A673 (cell line): ENCODE measurements at places on chromosomes 13 and 19.

DNA sequence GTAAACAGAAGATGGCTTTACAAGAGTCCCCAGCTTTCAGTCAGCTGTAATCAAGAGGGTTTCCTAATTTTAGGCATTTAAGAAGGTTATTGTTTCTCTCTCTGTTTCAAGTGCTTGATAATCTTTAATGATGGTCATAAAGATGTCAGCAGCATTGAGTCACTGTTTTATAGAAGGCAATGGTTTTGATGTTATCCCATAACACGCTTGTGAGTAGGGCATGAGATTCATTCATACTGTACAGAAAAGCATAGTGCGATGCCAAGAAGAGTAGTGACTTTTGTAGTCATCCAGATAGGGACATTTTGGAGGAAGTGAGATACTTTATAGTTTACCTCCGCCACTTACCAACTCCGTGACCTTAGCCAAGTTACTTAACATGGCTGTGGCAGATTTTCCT lies 364.2 kb upstream of the SLC10A2 start:
- no peak for DNase-seq

DNA sequence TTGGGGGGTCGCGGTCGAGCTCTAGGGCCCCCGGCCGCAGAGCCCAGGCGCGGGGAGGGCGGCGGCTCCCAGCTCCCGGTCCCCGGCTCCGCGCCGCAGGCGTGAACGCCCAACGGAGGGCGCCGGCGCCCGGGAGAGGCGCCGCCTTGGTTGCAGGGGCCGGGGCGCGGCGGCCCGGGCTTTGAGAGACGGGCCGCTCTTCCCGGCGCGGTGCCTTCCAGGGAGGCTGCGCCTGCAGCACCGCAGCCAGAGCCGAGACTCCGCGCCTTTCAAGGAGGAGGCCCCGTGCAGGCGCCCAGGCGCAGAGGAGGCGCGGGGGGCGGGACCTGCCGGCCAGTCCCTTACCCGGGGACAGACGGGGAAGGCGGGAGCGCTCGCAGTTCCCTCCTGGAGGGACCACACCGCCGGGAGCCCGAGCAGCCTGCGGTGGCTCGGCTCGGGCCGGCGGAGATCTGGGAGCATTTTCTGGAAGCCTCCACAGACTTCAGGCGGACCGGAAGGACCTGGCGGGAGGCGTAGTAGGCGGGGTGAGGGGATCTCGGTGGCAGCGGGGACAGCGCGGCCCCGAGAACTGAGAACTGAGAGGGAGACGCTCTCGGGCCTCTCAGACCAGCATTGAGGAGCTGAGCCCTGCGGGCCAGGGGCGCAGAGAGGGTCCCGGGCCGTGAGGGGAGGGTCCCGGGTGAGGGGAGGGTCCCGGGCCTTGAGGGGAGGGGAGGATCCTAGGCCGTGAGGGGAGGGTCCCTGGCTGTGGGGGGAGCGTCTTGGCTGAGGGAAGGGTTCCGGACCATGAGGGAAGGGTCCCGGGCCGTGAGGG lies 25.5 kb upstream of the MCF2L start:
- DNase-seq = peak; percentile 56

- no peak for DNase-seq
Measured at GRCh38 chr13:79387853-79388252, 18.2 kb downstream of the RBM26 start.

GRCh38 chr19:51016798-51017683 lies 2.5 kb downstream of the KLK10 start:
- peak; percentile 85 for DNase-seq

DNA sequence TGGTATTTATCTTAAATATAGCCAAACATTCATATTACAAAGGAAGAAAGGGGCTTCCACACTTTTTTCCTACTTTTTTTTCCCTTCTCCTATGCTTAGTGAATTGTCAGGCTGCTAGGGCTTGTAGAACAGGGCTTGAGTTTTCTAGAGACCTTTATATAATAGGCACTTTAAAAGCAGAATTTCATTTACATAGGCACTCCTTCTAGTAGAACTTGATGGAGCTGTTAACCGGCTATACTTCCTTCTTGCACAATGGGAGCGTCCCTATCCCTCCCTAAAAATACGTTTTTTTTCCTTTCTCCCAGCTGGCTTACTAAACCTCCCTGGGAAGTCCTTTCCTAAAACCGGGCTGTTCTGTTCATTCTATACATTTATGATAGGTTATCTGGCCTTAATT lies 1.1 kb downstream of the TRIM13 start:
- DNase-seq = no peak

- DNase-seq = no peak
Measured at GRCh38 chr13:107548338-107548737, 667.0 kb downstream of the LIG4 start.
